Pancreas (tissue), 10 donors: ENCODE measurements at places on chromosomes 12 and 14. TPM values are rescaled to one million over a fixed set of nuclear protein-coding genes. Genes with fewer than 3 reads are reported as not detected.

- DNase-seq: no peak
These were observed 284.2 kb upstream of the ATP2B1 start for GRCh38 chr12:89992668-89993451.

DNA sequence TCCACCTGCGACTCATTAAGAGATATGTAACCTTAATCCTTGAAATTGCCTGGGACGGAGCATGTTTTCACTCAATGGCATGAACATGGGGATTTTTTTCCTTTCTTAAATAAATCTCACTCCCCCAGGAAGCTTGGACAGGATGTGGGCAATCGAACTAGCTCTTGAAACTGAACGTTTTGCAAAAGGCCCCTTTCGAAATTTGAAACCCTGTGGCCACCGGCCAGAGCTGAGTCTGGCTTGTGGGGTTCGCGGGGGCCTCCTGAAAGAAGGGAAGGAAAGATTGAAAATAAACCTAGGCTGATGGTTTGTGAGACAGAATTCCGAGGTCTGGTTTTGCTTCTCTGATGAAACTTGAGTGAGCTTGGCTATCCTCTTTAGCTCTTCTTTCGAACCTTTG is 101.4 kb upstream of the RTL1 start:
- no peak for DNase-seq

GRCh38 chr12:33628087-33628486 is 188.5 kb upstream of the SYT10 start:
- no peak for DNase-seq

GRCh38 chr14:56211084-56211483 is 92.9 kb downstream of the PELI2 start:
- no peak for DNase-seq

GRCh38 chr14:44286201-44286600 is 220.9 kb downstream of the FSCB start:
- DNase-seq: no peak

DNA sequence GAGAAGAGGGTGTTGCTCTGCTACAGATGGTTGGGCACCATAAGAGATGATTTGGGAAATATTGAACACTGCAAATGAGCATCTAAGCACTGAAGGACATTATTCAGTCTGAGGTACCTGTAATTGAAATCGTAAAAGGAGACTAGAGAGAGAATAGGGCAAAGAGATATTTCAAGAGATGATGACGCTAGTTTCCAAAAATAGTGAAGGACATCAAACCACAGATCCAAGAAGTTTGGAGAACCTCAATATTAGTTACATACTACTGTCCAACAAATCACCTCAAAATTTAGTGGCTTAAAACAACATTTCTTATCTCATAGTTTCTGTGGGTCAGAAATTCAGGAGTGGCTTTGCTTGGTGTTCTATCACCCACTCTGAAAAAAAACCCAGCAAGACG is 4.5 kb upstream of the MBIP start:
- DNase-seq: no peak

DNA sequence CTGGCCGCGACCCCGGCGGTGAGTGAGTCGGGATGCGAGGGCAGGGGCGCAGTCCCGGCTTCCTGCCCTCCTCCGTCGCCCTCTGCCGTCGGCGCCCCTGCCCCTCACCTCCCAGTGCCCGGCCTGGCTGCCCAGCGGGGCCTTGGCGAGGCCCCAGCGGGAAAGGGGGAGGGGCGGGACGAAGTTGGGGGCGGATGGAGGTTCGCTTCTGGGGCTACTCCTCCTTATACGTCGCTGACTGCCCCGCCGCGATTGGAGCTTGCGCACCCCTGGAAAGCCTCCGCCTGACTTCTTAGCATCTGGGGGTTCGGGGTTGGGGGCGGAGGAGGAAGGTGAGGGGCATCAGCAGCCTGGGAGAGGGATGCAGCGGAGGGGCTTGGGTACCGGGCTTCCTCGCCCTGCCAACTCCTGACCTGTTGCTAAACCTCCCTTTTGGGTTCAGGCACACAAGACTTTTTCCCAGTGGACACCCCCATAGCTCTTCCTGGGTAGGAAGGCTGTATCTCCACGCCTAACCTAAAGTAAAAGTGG is 406 bp downstream of the TMEM263 start:
- peak; percentile 71 for DNase-seq

DNA sequence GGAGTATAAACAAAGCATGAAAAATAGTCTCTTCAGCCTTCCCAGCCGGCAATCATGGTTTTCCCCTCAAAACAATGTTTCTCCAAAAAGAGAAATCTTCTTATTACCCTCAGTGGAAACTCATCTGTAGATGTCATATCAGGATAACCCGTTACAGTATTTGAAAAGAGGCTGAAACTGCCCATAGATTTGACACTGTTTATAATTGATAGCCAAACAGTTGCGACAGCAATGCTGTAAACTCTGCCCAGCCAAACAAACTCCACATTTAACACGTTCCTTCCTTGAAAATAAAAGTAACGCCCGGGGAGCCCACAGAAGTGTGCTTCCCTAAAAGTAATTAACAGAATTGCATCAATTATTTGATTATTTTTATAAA is 201.3 kb upstream of the FOXN3 start:
- DNase-seq: no peak

- no peak for DNase-seq
These were observed 94.4 kb downstream of the BICD1 start for GRCh38 chr12:32201096-32201495.

- DNase-seq: no peak
These were observed 83.0 kb upstream of the PIWIL1 start for GRCh38 chr12:130254461-130255276.

Gene VDR
- 1.7 TPM for total RNA-seq

Gene KLRC2
- total RNA-seq: not detected

Gene FAM222A
- 2.1 TPM for total RNA-seq

Gene WNT1
- total RNA-seq: not detected

Gene CATSPERB
- total RNA-seq: 18.9 TPM

Gene KLHL33
- total RNA-seq: 0.09 TPM

Gene NEMP1
- 3.2 TPM for total RNA-seq

Gene MRPS35
- 17.1 TPM for total RNA-seq
